Cardiac septum (tissue), 1 donor: ENCODE measurements at places on chromosomes 5 and 9. TPM values are rescaled to one million over a fixed set of nuclear protein-coding genes. Genes with fewer than 3 reads are reported as not detected.

The WDR36 gene
- total RNA-seq: 12.9 TPM

The WWC1 gene
- 0.51 TPM for total RNA-seq

The GCNT1 gene
- 2.0 TPM for total RNA-seq

The DOCK8 gene
- 2.4 TPM for total RNA-seq

The CFAP77 gene
- total RNA-seq: 1.2 TPM

The LHX6 gene
- 10.8 TPM for total RNA-seq

The JAKMIP2 gene
- 0.11 TPM for total RNA-seq

The PCSK5 gene
- total RNA-seq: 6.2 TPM

The FGFR4 gene
- total RNA-seq: 0.40 TPM

The WDR55 gene
- total RNA-seq: 12.0 TPM

The SLCO6A1 gene
- total RNA-seq: not detected

The TMEM215 gene
- not detected for total RNA-seq

The TAF11L14 gene
- total RNA-seq: not detected

The SLC2A6 gene
- total RNA-seq: 3.6 TPM

The PCDHB9 gene
- total RNA-seq: 1.3 TPM

The INSYN2B gene
- not detected for total RNA-seq

The SPATA31E1 gene
- total RNA-seq: not detected

The SLC28A3 gene
- 0.11 TPM for total RNA-seq

The ROPN1L gene
- total RNA-seq: 0.43 TPM

The IFNK gene
- not detected for total RNA-seq

The SARDH gene
- total RNA-seq: 1.3 TPM
